ENCODE measurements at places on chromosomes 12 and 14.

GRCh38 chr14:101456246-101457175 lies 104.8 kb upstream of the DIO3 start:
- DNase-seq: no peak

DNA sequence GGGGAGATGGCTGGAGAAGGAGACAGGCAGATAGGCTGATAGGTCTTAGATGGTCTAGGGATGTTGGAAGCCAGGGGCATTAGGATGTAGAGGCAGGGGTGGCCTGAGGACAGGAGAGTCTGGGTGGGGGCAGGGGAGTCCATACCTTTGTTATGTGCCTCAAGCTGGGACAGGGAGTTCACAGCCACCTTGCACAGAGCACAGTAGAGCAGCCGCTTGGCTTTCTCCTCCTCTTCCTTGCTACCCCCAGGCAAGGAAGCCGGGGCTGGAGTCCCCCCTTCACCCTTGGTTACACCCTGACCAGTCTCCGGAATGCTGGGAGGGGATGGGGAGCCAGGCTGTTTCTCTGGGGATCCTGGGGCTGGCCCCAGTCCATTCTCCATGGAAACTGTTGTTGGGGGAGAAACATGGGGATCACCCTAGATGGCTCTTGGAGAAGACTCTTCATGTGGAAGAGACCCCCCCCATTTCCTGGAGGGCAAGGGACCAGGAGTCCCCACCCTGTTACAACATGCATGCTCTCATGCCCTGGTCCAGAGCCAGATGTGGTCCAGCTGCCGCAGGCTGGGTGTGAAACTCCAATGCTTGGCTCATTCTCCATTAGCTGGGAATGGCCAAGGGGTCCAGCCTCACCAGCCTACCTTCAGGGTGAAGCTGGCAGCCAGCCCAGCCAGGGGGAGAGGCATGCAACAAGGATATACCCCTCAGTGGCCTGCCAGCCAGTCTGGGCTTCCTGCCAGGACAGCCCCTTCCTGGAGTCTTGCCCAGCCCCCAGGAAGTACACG lies 7.2 kb upstream of the GPR84 start:
- DNase-seq: no peak

- DNase-seq: no peak
Measured at GRCh38 chr12:120367924-120368788, 808 bp downstream of the MSI1 start.

- DNase-seq: no peak
Measured at GRCh38 chr14:105212541-105213300, 31.6 kb upstream of the NUDT14 start.

DNA sequence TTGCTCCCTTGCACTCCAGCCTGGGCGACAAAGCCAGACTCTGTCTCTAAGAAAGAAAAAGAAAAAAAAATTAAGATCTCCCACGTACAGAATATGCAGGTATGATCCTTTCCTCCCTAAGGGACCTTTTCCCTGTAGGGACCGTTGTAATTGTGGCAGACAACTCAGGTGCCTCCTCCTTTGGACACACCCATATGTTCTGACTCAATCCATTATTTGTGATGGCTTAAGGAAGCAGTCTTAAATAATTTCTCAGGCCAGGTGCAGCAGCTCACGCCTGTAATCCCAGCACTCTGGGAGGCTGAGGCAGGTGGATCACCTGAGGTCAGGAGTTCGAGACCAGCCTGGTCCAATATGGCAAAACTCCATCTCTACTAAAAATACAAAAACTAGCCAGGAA lies 53.1 kb downstream of the TMCC3 start:
- DNase-seq: no peak

- DNase-seq: no peak
Measured at GRCh38 chr12:91991399-91992187, 154.1 kb downstream of the BTG1 start.

GRCh38 chr12:132525833-132526455 lies 36.0 kb downstream of the FBRSL1 start:
- no peak for DNase-seq
